ENCODE measurements at places on chromosomes 16 and 17. TPM values are rescaled to one million over a fixed set of nuclear protein-coding genes. Genes with fewer than 3 reads are reported as not detected.

DNA sequence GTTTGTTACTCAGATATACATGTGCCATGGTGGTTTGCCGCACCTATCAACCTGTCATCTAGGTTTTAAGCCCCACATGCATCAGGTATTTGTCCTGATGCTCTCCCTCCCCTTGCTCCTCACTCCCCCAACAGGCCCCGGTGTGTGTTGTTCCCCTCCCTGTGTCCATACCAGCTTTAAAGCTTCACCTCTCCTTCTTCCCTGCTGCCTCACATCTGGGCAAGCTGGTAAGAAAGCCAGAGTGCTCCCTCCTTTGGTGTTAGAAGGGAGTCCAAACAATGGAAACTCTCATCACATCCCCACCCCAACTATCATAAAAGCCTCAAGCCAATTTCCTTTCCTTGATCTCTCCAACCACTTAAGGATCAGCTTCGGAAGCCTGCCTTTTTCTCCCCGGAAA lies 1115.6 kb upstream of the GOT2 start:
- no peak for DNase-seq

GRCh38 chr17:67165201-67165600 lies 79.8 kb downstream of the HELZ start:
- no peak for DNase-seq

- DNase-seq = peak; percentile 76
Measured at GRCh38 chr17:29292992-29293889, 707 bp downstream of the NUFIP2 start.

DNA sequence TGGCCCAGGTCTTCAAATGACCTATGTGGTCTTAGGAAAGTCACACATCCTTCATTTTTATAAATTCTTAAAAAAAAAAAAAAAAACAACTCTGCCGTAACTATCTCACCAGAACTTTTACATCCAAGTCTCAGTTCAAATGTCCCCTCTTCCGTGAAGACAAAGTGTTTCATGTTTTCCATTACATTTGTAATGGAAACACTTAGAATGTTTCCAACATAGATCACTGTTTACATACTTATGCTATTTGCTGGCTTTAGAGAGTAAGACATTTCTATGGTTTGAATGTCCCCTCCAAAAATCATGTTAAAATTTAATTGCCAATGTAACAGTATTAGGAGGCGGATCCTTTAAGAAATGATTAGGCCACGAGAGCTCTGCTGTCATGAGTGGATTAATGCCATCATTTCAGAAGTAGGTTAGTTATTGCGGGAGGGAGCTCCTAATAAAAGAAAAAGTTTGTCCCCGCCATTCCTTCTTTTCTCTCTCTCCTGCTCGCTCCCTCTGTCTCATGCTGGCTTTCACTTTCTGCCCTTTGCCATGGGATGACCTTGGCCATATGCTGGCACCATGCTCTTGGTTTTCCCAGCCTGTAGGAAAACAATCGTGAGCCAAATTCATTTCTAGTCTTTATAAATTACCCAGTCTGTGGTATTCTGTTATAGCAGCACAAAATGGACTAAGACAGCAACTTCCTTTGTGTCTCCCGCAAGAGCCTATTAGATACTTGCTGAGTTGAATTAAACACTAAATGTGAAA lies 887.8 kb upstream of the SOX9 start:
- no peak for DNase-seq

Gene CCDC182
- not detected for total RNA-seq

Gene RAC3
- 1.5 TPM for total RNA-seq

Gene CTNS
- total RNA-seq = 12.9 TPM

Gene TP53TG3B
- not detected for total RNA-seq

Gene PDE6G
- not detected for total RNA-seq

Measured in pancreas (tissue), 10 donors.